ENCODE measurements at places on chromosomes 5 and 9. TPM values are rescaled to one million over a fixed set of nuclear protein-coding genes. Genes with fewer than 3 reads are reported as not detected.
A peak's percentile ranks its signal among the peaks of the same experiment; 100 is the strongest.

DNA sequence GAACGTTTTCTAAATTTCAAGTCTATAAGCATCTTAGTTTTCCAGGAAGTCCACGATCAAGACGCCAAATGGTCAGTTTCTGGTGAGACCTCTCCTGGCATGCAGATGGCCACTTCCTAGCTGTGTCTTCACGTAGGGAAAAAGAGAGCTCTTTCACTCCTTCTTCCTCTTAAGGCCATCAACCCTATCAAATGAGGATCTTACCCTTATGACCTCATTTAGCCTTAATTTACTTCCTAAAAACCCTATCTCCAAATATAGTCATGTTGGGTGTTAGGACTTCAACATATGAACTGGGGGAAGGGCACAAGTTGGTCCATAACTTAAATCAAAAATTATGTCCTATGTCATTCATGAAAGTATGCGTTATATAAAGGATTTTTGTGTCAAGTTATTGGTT lies 229.5 kb downstream of the ARL15 start:
- no peak for DNase-seq
- no peak overlapping the region for H3K4me3 ChIP-seq
- H3K36me3 ChIP-seq, result peaks cover 5% of the 10 kb centered on the region
- H3K4me1 ChIP-seq, result no peaks in the 10 kb centered on the region

DNA sequence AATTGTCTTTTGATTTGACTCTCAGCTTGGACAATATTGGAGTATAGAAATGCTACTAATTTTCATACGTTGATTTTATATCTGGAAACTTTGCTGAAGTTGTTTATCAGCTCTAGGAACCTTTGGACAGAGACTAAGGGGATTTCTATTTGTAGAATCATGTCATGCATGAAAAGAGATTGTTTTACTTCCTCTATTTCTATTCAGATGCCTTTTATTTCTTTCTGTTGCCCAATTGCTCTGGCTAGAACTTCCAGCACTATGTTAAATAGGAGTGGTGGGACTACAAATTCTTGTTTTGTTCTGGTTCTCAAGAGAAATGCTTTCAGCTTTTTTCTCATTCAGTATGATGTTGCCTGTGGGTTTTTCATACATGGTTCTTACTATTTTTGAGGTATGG lies 112.8 kb upstream of the CDH12 start:
- no peaks in the 10 kb centered on the region for H3K4me1 ChIP-seq
- H3K4me3 ChIP-seq, result no peak overlapping the region
- no peaks in the 10 kb centered on the region for H3K27me3 ChIP-seq
- H3K27ac ChIP-seq, result no peak overlapping the region

GRCh38 chr9:75775166-75775565 lies 115.3 kb upstream of the PCSK5 start:
- no peaks in the 10 kb centered on the region for H3K36me3 ChIP-seq
- H3K27me3 ChIP-seq, result peaks cover 4% of the 10 kb centered on the region
- no peak for DNase-seq
- no peaks in the 10 kb centered on the region for H3K4me1 ChIP-seq
- no peak overlapping the region for H3K27ac ChIP-seq

DNA sequence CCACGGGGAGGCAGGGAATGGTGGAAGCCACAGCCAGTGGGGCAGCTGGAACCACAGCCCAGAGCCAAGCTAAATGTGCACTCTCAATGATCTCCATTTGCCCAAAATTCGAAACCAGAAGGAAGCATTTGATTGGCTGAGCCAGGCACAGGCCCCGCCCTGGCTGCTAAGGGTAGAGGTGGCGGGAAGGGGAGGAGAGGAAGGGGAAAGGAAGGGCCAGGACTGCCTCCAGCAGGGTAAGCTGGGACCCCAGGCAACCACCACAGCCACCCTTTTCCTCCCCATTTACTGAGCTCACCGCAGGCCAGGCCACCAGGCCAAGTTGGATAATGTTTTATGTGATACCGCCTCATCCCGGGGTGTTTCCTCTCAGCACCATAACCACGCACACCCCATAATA lies 100.3 kb upstream of the RAPGEF1 start:
- no peaks in the 10 kb centered on the region for H3K36me3 ChIP-seq
- H3K27ac ChIP-seq, result peak overlapping the region; percentile 82
- DNase-seq, result no peak
- H3K27me3 ChIP-seq, result no peaks in the 10 kb centered on the region
- H3K4me1 ChIP-seq, result peaks cover 28% of the 10 kb centered on the region

DNA sequence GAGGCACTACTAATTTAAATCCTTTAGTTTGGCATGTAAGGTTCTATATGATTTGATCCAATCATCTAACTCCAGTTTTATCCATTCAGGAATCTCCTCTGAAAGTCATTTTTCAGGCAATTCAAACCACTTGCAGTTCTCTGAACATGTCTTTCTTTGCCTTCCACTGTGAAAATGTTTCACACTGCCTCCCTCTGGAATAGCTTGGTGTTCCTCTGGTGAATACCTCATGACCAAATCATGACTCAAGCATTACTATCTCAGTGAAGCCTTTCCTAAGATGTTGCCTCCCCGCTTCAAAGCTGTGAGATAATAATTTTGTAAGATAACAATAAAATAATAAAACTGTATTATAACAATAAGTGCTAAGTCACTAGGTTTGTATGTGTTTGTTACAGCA lies 981.1 kb downstream of the DTWD2 start:
- no peak overlapping the region for H3K4me3 ChIP-seq
- H3K4me1 ChIP-seq, result no peaks in the 10 kb centered on the region
- H3K36me3 ChIP-seq, result no peaks in the 10 kb centered on the region

DNA sequence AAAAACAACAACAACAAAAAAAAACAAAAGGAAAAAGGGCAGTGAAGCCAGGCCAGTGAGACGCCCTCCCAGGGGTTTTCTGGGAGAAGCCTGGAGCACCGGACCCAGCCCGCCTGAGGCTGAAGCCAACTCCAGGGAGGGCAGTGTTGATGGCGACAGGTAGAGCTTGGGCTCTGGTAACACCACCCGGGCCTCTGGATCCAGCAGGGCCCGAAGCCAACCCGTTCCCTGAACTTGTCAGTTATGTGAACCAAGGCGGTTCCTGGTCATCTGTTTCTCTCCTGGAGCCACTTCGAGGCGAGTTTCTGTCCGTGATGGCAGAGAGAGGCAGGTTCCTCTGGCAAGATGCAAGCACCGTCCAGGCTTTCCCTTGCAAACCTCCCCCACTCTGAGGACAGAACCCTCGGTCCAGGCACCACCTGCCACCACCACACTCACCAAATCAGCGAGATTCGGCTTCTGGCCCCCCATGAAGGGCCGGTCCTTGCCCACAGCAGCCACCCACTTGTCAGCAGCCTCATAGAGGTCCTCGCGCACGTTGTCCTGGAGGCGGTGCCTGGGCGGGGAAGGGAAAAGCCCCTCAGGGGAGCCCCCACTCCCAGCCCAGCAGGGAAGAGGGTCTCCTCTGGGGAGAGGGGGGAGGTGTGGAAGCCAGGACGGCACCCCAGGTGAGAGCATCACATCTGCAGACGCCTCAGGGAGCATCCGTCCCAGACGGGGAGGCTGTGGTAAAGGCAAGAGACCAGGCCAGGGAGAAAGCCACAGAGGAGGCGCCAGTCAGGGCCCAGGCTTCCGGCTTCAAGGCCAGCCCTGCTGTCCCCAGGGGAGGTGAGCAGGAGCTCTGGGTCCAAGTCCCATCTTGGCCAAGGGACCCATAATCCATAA lies 5.4 kb downstream of the PTGES2 start:
- H3K27me3 ChIP-seq, result no peaks in the 10 kb centered on the region
- H3K36me3 ChIP-seq, result peaks cover 12% of the 10 kb centered on the region
- H3K27ac ChIP-seq, result no peak overlapping the region
- H3K4me1 ChIP-seq, result peaks cover 38% of the 10 kb centered on the region
- DNase-seq, result no peak

GRCh38 chr9:88732128-88732527 lies 197.2 kb downstream of the NXNL2 start:
- H3K27me3 ChIP-seq, result no peaks in the 10 kb centered on the region
- no peaks in the 10 kb centered on the region for H3K4me1 ChIP-seq
- H3K36me3 ChIP-seq, result no peaks in the 10 kb centered on the region
- H3K4me3 ChIP-seq, result no peak overlapping the region
- DNase-seq, result no peak

DNA sequence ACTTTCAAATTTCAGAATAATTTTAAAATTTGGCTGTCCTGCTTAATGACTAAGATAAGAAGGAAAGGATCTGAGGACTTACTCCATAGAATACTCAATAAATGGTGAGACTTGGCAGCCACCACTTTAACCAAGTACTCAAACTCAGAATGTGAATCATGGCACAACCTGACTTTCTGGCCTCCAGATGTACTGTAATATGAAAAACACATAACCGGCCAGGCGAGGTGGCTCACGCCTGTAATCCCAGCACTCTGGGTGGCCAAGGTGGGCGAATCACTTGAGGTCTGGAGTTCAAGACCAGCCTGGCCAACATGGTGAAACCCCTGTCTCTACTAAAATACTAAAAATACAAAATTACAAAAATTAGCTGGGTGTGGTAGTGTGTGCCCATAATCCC lies 10.0 kb upstream of the MARCHF6 start:
- H3K27me3 ChIP-seq, result no peaks in the 10 kb centered on the region
- no peak for DNase-seq
- H3K4me1 ChIP-seq, result no peaks in the 10 kb centered on the region
- no peak overlapping the region for H3K27ac ChIP-seq
- H3K36me3 ChIP-seq, result no peaks in the 10 kb centered on the region

DNA sequence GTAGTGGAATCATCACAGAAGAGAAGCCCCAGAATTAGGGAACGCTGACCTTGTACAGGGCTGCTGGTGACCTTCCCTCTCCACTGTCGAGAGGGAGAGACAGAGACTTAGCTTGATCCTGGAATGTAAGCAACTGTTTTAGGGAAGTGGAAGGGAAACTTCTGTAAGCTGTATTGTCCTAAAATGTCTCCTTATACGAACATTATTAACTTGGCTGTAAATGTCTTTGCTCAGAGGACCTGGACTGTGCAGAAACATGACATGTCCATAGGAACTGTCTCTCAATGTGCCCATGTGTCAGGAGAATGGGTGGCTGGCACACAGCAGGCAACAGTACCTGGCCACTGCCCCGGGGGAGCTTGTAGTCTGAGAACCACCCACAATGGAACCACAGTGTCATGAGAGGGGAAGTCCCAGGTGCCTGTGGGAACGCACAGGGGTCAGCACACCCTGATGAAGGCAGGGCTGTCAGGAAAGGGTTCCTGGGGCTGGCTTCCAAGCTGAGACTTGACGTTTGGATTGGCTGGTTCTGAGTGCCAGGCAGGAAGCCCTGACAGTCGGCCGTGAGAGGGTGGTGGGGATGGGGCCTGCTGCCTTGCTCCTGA lies 34.0 kb downstream of the DAP start:
- H3K36me3 ChIP-seq, result peaks cover 6% of the 10 kb centered on the region
- no peak overlapping the region for H3K27ac ChIP-seq

GRCh38 chr9:32524892-32525708 lies 896 bp downstream of the RIGI start:
- peak overlapping the region; percentile 74 for H3K27ac ChIP-seq
- H3K36me3 ChIP-seq, result no peaks in the 10 kb centered on the region
- H3K4me1 ChIP-seq, result peaks cover 20% of the 10 kb centered on the region
- H3K27me3 ChIP-seq, result no peaks in the 10 kb centered on the region
- peak overlapping the region; percentile 85 for H3K4me3 ChIP-seq

DNA sequence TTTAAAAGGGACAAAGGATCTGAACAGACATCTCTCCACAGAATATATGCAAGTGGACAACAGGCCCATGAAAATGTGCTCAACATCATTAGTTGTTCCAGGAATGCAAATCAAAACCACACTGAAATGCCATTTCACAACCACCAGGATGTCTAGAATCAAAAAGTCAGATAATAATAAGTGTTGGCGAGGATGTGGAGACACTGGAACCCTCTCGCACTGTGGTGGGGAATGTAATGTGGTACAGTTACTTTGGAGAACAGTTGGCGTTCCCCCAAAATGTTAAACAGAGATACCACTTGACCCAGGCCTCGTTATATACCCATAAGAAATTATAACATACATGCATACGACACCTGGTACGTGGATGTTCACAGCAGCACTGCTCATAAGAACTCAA lies 38.6 kb downstream of the SARDH start:
- H3K4me3 ChIP-seq, result no peak overlapping the region
- H3K27ac ChIP-seq, result no peak overlapping the region
- no peak for DNase-seq
- peaks cover 4% of the 10 kb centered on the region for H3K27me3 ChIP-seq

DNA sequence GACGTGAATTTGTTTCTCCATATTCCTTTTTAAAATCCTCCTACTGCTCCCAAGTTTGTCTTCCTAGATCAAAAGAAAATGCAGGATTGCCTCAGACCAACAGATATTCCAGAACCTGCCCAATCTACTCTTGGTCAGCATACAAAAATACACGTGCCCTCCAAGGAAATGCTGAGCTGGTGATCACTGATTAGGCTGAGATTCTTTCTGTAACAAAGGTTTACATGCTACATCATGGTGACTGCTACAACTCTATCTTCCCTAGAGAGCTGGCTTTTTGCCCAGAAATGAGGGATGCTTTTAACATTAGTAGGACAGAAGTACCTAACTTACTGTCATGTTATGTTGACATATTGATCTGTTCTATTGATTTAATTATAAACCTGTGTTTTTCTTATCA lies 35.5 kb downstream of the OR2Y1 start:
- H3K4me1 ChIP-seq, result no peaks in the 10 kb centered on the region
- H3K27me3 ChIP-seq, result no peaks in the 10 kb centered on the region
- H3K4me3 ChIP-seq, result no peak overlapping the region
- no peaks in the 10 kb centered on the region for H3K36me3 ChIP-seq
- DNase-seq, result no peak

GRCh38 chr5:151028717-151029116 lies 8.3 kb downstream of the GPX3 start:
- H3K4me3 ChIP-seq, result no peak overlapping the region
- no peaks in the 10 kb centered on the region for H3K27me3 ChIP-seq
- no peak for DNase-seq
- H3K27ac ChIP-seq, result no peak overlapping the region
- H3K36me3 ChIP-seq, result peaks cover 62% of the 10 kb centered on the region

DNA sequence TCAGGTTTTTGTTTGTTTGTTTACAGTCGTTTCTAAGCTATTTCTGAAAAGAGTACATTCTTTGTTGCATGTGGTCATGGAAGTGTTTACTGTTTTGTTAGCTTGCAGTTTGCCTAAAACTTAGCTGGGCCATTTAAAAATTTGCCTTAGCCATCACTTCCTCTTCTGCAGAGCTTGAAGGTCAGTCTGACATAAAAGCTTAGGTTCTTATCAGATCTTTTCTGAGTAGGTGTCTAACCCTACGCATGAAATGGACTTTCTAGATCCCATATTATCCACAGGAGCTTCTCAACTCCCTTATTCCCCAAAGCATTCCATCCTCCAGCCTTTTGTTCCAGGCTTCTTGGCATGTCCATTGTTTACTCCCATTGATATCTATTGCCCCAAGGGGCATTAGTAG lies 90.3 kb downstream of the AP3B1 start:
- no peaks in the 10 kb centered on the region for H3K4me1 ChIP-seq
- no peak overlapping the region for H3K27ac ChIP-seq
- no peaks in the 10 kb centered on the region for H3K36me3 ChIP-seq

The NEURL1B gene
- 0.20 TPM for total RNA-seq

The PCDHGA6 gene
- total RNA-seq, result 0.28 TPM

The INSL4 gene
- total RNA-seq, result not detected

The NTNG2 gene
- total RNA-seq, result 7.8 TPM

The GRM6 gene
- total RNA-seq, result not detected

The NR6A1 gene
- 0.39 TPM for total RNA-seq

The SLC34A1 gene
- 0.13 TPM for total RNA-seq

Data from T-cell (primary cell).